ENCODE measurements at places on chromosomes 7 and 10.

DNA sequence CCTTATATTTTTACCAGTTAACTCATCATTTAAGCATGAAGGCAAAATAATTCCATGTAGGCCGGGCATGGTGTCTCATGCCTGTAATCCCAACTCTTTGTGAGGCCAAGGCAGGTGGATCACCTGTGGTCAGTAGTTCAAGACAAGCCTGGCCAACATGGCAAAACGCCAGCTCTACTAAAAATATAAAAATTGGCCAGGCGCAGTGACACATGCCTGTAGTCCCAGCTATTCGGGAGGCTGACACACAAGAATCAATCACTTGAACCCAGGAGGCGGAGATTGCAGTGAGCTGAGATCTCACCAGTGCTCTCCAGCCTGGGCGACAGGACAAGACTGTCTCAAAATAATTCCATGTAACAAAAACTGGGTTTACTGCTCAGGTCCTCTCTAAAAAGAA, 18.3 kb downstream of the HNRNPA2B1 start:
- no peak for DNase-seq

DNA sequence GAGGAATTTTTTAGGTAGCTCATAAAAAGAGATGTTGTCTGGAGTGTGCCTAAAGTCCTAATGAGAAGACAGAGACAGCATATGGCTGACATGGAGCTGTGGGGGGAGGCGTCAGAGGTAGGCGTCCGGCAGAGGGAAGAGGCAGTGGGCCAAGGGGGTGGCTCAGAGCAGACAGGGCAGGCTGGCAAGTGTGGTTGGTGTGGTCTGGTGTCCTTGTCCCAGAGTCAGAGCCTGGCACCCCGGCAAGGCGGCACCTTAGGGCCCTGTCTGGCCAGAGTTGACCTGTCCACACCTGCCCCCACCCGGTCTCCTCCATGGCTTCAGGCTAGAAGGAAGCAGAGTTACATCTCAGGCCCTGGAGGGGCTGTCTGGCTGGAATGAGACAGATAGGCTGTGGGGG, 220.3 kb upstream of the ZNF32 start:
- no peak for DNase-seq

GRCh38 chr10:111748184-111748583, 435.4 kb downstream of the GPAM start:
- no peak for DNase-seq

DNA sequence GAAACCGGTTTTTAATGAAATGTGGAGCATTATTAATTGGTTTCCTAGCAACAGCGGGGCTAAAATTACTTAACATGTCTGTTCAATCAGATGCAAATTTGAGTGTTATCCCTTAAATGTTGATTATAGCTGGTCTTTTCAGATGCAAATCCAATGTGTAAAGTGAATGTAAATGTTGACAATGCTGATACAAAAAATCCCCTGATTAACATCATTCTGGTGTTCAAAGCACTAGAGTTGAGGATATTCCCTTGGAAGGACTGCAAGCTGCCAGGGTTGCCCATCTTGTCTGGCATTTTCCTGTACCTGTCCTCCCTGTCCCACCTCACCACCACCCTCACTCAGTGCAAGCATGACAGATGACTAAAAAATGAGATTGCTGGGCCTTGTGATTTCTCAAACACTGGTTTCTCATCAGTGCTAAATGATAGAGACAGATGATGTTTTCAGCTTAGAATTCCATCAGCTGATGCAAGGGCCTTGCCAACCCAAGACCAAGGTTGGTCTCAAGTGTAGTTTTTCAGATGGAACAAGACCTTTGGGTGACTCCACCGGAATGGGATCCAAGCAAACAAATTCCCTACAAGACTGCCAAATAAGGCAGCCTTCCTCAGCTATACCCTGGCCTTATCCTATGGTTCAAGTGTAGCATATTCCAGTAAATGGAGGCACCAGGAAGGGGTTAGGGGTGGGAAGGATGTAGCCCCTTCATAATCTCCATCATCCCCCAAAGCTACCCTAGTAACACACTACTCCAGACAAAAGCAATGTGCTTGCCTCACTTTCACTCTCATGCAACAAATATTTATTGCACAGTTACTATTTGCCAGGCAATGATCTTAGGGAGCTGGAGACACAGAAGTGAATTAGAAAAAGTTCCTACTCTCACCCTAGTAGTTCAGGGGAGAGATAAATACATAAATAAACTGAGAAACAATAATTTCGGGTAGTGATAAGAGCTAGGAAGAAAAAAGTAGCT, 54.9 kb downstream of the JAZF1 start:
- DNase-seq: no peak

GRCh38 chr10:59833810-59834209, 72.5 kb downstream of the CCDC6 start:
- DNase-seq: no peak

DNA sequence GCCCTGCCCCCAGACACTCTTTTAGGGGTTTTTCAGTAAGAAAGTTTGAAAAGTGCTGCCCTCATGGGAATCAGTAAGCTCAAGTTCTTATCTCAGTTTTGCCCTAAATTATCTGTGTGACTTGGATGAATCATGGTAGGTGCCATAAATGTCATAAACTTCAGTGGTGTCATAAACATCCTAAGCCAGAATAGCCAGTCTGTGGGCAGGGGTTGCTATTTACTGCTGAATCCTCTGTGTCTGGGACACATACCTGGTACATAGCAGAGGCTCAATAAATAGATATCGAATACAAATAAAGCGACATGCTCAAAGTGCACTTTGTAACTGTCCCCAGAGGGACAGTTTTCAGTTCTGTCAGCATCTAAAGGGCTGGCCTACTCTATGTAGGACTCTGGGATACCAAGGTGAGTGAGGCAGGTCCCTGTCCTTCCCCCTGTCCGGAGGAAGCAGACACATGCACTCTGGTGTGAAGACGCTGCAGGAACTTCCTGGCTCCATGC, 502.1 kb downstream of the RPS24 start:
- DNase-seq: no peak

- DNase-seq: no peak
Measured at GRCh38 chr7:39616138-39616537, 7.2 kb upstream of the RALA start.

GRCh38 chr7:12091231-12091630, 119.9 kb upstream of the TMEM106B start:
- no peak for DNase-seq

DNA sequence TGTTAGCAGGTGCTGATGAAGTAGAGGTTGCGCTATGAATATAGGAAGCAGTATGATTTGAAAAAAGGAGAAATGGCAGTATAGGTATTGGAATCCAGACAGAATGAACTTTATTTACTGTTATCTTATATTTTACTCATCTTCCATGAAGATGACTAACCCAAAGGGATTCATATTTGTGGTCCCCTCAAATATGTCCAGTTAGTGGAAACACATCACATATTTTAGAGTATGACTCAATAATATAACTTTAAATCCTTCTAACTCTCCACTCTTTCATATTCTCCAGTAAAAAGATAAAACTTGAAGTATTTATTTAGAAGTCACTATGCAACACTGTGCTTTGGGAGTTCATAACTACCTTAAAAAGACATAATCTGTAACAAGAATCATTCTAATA, 286.5 kb upstream of the LRRTM3 start:
- DNase-seq: no peak

GRCh38 chr7:359226-359765, 69.3 kb downstream of the FOXL3 start:
- DNase-seq: no peak

DNA sequence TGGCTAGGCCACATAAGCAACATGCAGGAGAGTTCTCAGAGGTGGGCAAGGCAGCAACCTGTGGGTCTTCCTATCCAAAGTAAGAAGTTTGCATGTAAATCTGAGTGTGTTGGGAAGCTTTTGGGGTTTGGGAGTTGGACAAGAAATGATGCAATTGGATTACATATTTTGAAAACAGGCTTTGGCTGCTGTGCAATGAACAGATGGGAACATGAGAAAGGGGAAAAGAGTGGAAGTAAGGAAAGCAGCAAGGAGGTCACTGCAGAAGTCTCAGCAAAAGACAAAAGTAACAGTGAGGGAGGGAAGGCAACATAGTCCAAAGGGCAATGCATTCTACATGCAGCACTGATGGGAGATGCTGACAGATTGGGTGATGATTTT, 61.1 kb upstream of the C10orf90 start:
- no peak for DNase-seq

DNA sequence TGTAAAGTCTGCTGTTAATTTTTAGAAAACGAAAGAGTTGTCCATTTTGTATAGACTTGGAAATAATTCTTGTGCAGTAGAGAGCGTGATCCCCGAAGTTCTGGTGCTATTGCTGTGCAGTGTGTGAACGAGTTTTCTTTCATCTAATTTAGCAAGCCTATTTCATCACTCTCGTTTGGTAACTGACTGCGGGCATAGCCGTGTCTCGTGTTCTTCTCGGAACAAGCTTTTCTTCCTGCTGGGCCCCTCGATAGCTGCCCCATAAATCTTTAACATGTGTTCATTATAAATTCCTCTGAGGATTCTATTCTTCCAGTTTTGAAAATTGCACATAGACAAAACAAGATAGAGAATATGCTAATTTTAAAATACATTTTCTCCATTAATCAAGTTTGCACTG, 622.0 kb upstream of the PFKP start:
- no peak for DNase-seq

- no peak for DNase-seq
Measured at GRCh38 chr7:156927571-156928405, 21.7 kb upstream of the NOM1 start.

- DNase-seq: no peak
Measured at GRCh38 chr7:133769668-133770067, 357.5 kb upstream of the LRGUK start.

- no peak for DNase-seq
Measured at GRCh38 chr7:122791959-122792545, 89.3 kb upstream of the RNF148 start.

- DNase-seq: no peak
Measured at GRCh38 chr10:131844529-131845084, 56.2 kb upstream of the PPP2R2D start.

- DNase-seq: no peak
Measured at GRCh38 chr7:151773797-151774196, 103.1 kb downstream of the PRKAG2 start.

DNA sequence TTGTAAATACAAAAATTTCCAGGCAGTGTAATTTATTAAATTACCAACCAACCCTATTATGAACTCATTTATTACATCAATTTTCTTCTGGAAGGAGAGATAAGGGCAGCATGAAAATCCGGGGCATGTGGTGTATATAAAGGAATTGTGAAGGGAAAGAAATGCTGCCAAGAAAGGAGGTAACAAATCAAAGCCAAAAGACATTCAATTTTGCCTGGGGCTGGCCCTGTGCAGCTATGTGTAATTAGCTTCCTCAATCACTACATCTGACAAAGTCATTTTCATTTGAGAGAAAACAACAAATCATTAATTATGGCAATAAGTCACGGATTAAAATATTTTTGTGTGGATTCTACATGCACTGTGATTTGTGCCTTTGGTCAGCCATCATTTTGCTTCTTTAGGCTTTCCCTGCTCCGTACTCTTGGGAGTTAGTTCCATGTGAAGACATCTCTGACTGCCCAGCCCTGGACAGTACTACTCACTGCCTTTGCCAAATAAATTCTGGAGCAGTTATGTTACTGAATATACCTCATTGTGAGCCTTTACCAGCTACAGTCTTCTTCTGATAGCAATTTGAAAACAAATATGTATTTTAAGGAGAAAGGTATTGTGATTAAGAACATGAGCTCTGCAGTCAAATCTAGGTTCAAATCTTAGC, 191.7 kb downstream of the RELN start:
- DNase-seq: no peak

- DNase-seq: no peak
Measured at GRCh38 chr7:117873310-117874190, at the start of gene CTTNBP2. CTTNBP2 (minus strand) TSS chr7:117873441; CDS start chr7:117873415, 26 bp downstream.

- DNase-seq: no peak
Measured at GRCh38 chr7:16634271-16634738, 11.2 kb downstream of the ANKMY2 start.

DNA sequence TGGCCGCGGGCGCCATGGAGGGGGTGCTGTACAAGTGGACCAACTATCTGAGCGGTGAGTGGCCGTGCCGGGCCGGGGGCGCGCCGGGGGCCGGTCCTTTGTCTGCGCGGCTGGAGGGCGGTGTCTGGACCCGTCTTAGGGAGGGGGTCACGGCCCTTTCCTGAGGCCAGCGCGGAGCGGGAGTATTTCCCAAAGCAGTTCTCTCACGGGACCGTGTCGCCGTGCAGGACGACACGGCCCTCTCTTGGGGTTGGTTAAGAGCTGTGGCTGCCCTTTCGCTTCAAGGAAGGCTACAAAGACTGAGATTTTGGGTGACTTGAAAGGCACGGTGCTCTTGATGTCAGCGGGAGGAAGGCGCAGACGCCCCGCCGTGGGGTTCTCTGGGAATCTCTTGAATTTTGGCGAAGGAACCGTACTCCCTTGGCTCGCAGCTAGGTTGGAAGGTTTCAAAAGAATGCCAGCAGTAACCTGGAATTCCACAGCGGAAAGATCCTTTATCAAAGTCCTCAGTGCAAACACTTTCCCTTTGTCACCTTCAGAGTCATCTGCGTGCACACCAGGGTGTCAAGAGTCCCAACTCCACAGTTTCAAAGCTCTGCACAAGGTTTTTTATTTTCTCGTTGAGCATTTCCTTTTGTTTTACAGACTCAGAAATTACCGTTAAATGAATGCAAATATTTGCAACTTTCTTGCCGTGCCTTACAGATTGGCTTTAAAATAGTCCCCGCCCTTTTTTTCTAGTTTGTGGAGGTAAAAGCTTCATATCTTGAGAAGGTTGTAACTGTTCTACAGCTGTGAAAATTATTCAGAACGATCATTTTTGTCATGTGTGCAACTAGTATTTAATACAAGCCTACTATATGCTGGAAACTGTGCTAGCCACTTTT, 780 bp downstream of the PLEKHA8 start:
- peak; percentile 53 for DNase-seq

- DNase-seq: peak; percentile 65
Measured at GRCh38 chr10:110865186-110865808, 6.4 kb upstream of the PDCD4 start.

DNA sequence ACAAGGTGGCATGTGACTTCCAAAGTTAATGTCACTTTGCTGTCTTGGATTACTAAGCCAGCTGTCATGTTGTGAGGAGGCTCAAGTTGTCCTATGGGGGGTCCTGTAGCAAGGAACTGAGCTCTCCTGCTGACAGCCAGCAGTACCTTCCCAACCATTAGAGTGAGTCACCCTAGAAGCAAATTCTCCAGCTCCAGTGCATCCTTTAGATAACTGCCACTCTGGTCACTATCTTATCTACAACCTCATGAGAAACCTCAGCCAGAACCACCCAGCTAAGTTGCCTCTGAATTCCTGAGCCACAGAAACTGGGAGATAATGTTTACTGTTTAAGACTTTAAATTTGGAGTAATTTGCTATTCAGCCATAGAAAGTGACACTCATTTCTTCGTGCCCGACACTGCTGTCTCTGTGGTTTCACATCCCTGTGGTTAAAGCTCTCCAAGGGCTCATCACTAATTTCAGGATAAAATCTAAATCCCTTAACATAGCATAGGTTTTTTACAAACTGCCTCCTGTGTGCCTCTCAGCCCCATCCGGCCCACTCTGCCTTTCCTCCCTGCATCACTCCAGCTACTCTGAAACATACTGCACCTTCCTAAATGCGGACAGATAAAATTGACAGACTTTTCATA, 83.5 kb downstream of the PRR15 start:
- DNase-seq: no peak
